ENCODE measurements at places on chromosomes 16 and 17.

- DNase-seq = no peak
Observed at GRCh38 chr16:28321700-28322411, 29.5 kb downstream of the SBK1 start.

DNA sequence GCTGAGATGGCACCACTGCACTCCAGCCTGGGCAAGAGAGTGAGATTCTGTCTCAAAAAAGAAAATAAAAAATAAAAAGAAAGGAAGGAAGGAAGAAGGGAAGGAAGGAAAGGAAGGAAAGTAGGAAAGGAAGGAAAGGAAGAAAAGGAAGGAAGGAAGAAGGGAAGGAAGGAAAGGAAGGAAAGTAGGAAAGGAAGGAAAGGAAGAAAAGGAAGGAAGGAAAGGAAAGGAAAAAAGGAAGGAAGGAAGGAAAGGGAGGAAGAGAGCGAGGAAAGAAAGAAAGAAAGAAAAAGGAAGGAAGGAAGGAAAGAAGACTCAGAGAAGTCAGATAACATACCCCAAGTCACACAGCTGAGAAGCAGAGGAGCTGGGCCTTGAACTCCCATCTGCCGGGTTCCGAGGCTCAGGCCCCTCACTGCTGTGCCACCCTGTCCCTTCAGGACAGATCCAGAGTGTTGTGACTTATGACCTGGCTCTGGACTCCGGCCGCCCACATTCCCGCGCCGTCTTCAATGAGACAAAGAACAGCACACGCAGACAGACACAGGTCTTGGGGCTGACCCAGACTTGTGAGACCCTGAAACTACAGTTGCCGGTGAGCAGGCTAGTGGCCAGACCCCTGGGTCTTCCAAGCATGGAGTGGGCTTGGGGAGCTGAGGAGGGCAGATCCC is 30.9 kb upstream of the ITGAX start:
- DNase-seq = no peak

GRCh38 chr16:3754081-3754703 is 36.9 kb upstream of the TRAP1 start:
- peak; percentile 45 for DNase-seq

DNA sequence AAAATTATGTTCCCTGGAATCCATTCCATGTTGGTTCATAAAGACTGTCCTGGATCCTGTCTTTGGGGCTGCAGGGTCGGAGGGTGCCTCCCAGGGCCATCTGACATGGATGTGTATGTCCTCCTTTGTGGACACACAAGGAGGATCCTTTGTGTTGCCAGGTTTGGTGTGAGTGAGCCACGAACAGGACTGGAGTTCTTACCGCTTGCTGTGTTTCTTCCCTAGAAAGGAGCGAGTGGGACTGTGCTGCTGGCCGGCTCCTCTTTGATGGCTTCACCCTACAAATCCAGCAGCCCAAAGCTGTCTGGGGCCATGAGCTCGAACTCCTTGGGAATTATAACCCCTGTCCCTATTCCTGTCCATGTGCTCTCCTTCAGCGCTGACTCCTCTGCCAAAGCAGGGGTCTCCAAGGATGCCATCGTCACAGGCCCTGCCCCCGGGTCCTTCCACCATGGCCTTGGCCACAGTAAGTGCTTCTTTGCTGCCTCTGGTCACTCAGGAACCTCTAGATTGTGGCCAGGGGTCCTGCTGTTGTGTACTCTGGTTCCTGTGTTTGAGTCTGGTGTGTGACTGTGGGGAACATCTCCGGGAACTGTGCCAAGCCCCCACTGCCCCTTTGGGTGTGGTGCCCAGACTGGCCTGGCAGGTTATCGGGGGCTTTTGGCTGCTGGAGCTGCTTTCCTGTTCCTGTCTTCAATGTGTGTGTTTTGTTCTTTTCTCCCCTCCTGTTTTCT is 29.5 kb downstream of the UBN1 start:
- DNase-seq = no peak

- no peak for DNase-seq
Observed at GRCh38 chr17:47368262-47368661, 44.5 kb downstream of the EFCAB13 start.

DNA sequence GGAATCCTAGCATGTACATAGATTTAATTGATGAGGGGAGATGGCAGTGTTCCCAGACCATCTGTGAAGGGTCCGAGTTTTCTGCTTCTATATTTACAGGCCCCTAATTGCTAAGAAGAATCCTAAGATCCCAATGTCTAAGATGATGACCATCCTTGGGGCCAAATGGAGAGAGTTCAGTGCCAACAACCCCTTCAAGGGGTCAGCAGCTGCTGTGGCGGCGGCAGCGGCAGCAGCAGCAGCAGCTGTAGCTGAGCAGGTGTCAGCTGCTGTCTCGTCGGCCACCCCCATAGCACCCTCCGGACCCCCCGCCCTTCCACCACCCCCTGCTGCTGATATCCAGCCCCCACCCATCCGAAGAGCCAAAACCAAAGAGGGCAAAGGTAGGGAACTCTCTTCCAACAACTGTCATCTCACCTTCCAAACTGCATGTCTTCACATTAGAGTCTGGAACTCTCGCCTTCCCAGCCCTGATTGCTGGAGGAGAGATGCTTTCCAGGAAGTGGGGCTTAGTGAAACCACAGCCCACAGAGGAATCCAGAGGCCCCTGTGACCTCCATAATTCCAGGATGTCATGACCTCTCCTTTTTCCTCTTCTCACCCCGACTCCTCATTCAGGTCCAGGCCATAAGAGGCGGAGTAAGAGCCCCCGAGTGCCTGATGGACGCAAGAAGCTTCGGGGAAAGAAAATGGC is 4.7 kb downstream of the CHD3 start:
- no peak for DNase-seq

DNA sequence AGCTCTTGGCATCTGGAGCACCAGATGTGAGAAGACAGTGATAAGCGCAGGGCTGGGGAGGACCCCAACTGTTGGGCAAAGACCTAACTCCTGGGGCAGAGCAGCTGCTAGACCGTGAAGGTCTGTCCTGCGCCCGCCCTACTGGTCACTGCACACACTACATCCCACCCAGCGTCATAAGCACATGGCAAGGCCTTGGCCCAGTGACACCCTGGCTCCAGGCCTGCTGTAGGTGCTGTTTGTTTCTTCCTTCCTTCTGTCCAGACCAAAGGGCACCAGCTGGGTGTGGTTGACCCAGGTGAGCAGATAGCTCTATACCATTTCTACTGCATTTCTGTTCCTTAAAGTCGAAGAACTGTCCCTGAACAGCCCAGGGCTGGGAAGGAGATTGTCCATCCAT is 6.4 kb downstream of the TRPV3 start:
- DNase-seq = no peak

DNA sequence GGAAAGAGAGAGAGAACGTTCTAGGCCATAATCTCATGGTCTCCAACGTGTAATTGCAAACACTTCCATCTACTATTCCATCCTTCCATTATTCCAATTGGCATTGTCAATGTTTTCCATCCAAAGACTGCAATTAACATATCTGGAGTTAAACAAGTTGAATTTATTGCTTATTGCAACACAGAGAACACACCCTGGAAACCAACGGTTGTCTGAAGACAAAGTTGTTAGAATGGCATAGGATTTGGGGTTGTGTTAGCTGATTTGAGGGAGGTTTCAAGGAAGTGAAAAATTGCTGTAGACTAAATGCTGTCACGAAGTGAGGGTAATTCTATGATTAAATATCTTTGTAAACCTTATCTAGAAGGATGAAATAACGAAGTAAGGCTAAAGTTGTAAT is 178.8 kb downstream of the CNTNAP4 start:
- DNase-seq = no peak

DNA sequence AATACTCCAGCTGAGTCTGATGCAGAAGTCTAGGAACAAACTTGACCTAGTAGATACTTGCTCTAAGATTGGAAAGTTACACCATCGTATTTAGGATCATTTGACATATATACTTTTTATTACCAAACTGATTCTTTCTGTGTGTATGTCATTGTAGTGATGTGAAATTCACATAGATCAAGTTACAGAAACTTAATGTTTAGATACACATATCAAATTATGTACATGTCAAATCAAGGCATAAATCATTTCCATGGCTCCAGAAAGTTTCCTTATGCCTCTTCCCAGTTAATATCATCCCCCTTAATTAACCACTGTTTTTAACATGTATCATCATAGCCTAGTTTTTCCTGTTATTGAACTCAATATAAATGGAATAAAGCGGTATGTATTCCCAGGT is 292.0 kb upstream of the CDH11 start:
- DNase-seq = no peak

DNA sequence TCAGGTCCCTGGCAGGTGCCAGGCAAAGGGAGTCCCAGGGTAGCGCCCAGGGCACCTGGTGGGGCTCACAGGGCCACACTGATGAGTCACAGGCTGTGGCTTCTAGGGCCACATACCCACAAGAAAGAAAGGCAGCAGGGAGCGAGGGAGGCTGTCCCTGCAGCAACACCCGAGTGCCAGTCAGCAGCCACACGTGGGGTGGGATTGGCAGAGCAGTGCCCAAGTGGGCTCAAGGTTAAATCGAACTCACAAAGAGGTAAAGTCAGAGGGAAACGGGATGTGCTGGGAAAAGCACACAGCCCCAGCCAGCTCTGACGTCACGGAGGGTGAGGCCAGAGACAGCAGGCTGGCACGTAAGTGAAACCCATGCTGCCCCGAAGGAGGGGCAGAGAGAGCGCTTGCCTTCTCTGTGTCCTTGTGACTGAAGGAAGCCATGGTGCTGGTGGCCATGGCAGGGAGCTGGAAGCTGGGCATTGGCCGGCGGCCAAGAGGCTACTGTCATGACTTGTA is 33.8 kb downstream of the FA2H start:
- DNase-seq = no peak

- DNase-seq = no peak
Observed at GRCh38 chr17:62782730-62783270, 25.3 kb downstream of the MARCHF10 start.

DNA sequence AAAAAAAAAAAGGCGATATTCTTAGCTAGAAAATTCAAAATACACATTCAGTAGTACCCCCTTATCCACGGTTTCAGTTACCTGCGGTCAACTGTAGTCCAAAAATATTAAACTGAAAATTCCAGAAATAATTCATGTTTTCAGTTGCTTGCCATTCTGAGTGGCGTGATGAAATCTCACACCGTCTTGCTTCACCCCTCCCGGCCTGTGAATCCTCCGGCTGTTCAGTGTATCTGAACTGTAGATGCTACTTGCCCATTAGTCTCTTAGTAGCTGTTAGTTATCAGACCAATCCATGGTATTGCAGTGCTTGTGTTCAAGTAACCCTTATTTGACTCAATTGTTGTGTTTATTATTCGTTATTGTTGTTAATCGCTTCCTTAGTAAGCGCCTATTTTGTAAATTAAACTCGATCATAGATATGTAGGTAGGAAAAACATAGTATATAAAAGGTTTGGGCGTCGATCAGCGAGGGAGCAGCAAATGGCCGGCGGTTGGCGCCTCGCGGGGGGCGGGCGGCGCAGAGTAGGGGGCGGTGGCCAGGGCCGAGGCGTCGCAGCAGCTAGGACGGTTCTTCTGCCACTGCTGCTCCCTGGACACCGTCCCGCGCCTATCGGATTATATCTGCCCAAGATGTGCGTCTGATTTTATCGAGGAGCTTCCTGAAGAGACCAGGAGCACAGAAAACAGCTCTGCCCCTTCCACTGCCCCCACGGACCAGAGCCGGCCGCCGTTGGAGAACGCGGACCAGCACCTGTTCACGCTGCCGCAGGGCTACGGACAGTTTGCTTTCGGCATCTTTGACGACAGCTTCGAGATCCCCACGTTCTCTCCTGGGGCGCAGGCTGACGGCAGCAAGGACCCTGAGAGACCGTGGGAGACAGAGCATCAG is 39.8 kb upstream of the AKAP1 start:
- DNase-seq = no peak

GRCh38 chr17:30552994-30553566 is 75.9 kb downstream of the GOSR1 start:
- DNase-seq = no peak

- no peak for DNase-seq
Observed at GRCh38 chr17:9802697-9803096, 11.3 kb upstream of the DHRS7C start.

- no peak for DNase-seq
Observed at GRCh38 chr16:2048116-2048543, 345 bp downstream of the TSC2 start.

DNA sequence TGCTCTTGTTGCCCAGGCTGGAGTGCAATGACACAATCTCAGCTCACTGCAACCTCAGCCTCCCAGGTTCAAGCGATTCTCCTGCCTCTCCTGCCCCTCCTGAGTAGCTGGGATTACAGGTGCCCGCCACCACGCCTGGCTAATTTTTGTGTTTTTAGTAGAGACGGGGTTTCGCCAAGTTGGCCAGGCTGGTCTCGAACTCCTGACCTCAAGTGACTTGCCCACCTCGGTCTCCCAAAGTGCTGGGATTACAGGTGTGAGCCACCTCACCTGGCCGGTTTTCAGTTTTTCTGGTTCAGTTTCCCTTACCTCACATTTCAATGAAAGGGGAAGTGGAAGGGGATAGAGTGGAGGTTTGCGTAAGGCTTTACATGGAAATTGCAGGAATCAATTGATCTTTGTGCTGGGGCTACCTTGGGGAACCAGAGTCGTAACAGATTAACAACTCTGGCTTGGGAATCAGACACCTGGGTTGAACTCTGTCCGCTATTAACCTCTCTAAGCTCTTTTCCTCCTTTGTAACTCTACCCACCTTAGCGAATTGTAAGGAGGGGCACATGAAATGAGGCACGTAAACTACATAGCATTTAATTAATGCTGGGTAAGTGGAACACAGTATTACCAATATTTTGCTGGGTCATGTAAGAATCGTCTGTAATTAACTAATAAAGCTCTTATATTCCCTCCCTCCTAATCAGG is 3.2 kb downstream of the MPV17L start:
- no peak for DNase-seq

- DNase-seq = no peak
Observed at GRCh38 chr17:683499-684254, 31.0 kb downstream of the VPS53 start.

All from HCEC 1CT (cell line).